ENCODE measurements at places on chromosomes 5 and 9. TPM values are rescaled to one million over a fixed set of nuclear protein-coding genes. Genes with fewer than 3 reads are reported as not detected.

DNA sequence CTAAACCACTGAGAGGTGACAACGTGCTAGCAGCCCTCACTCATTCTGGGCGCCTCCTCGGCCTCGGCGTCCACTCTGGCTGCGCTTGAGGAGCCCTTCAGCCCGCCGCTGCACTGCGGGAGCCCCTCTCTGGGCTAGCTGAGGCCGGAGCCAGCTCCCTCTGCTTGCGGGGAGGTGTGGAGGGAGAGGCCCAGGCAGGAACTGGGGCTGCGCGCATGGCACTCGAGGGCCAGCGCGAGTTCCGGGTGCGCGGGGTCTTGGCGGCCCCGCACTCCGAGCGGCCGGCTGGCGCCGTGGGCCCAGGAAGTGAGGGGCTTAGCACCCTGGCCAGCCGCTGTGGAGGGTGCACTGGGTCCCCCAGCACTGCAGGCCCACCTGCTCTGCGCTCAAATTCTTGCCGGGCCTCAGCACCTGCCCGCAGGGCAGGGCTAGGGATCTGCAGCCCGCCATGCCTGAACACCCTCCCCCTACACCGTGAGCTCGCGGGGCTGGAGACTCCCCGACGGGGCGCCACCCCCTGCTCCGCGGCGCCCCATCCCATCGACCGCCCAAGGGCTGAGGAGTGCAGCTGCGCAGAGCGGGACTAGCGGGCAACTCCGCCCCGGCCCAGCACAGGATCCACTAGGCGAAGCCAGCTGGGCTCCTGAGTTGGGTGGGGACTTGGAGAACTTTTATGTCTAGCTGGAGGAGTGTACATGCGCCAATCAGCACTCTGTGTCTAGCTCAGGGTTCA lies 11.8 kb upstream of the UBE2D2 start:
- DNase-seq = no peak

DNA sequence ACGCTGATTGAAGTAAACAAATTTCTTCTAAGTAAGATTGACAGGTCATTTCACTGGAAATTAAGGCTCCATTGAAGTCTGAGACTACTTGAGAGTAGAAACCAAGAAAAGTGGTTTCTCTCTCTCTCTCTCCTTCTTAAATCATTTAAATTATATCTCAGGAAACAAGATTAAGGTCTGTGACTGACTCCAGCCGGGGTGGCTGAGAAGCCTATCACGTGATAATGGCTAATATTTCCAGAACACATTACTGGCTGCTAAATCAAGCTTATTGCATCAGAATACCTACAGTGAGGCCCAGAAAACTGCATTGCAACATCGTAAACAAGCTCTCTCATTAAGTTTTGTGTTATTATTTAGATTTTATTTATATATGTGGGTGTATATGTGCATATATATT lies 88.4 kb downstream of the PTCD2 start:
- no peak for DNase-seq

The TMEM252 gene
- not detected for total RNA-seq

GRCh38 chr5:31377274-31377946 lies 154.5 kb downstream of the DROSHA start:
- no peak for DNase-seq

The ITK gene
- 3.4 TPM for total RNA-seq

The MSMP gene
- not detected for total RNA-seq
